H4 (cell line): ENCODE measurements at places on chromosomes 1 and 21. TPM values are rescaled to one million over a fixed set of nuclear protein-coding genes. Genes with fewer than 3 reads are reported as not detected.

GRCh38 chr21:26883768-26884167 lies 38.6 kb upstream of the ADAMTS1 start:
- DNase-seq: no peak

Gene SYNJ1
- total RNA-seq: 5.5 and 8.1 TPM in 2 replicates

Gene NR1I3
- total RNA-seq: not detected in 2 replicates

- DNase-seq: no peak
Observed at GRCh38 chr1:93635614-93636543, 45.8 kb downstream of the BCAR3 start.

Gene KRTAP13-3
- total RNA-seq: not detected in 2 replicates

DNA sequence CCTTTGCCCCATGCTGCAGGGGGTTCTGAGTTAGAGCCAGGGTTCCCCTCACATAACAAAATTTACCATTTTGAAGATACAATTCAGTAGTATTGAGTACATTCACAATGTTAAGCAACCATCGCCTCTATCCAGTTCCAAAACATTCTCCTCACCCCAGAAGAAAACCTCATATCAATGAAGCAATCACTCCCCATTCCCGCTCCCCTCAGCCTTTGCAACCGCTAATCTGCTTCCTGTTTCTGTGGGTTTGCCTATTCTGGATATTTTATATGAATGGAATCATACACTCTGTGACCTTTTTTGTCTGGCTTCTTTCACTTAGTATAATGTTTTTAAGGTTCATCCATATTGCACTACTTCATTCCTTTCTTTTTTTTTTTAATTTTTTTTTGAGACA lies 32.9 kb downstream of the SERINC2 start:
- DNase-seq: no peak

- no peak for DNase-seq
Observed at GRCh38 chr1:159935719-159936272, 9.6 kb downstream of the IGSF9 start.

DNA sequence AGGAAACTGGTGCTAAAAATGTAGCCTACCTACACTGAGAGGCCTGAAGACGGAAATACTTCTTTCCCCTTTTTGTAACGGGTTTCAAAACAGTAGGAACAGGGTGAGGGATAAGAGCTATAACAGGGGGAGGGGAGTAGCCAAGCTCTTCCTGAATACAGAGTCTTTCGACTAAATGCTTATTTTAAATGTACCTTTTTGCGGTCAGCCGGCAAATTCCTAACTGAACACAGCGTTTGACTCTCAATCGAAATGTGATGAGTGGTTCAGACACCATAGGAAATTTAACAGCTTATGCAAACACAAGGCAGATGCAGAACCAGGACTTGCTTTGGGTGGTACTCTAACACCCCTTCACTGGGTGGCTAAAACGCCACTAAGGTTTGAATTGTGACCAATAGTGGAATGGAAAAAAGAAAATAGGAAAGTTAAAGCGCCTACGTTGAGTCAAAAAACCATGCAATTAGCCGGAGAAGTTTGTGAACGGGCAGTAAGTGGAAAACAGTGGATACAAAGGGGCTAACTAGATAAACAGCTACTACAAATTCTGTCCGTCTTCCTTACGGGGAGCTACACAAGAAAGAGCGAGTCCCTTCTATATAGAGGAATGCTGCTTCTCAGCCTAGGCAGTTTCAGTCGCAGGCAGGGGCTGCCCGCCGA lies 1.7 kb downstream of the EGLN1 start:
- no peak for DNase-seq

DNA sequence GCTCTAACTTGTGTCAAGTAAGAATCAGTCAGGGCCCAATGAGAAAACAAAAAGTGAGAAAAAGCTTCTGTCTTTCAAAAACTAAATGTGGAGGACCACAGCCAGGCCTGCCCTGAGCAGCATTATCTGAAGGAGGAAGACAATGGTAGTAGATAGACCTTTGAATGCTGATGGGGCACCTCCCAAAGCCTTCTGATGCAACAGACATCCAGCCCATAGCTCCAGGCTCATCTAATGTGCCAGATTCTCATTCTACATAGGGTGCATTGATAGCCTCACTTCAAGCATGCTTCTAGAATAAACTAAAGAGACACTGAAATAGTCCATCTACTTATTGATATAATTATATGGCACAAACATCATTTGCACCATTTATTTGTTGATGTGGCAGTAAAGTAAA lies 351.6 kb downstream of the HHIPL2 start:
- DNase-seq: no peak

- DNase-seq: no peak
Observed at GRCh38 chr21:35436899-35437298, 387.8 kb upstream of the RUNX1 start.

GRCh38 chr1:193435781-193436180 lies 249.4 kb upstream of the B3GALT2 start:
- no peak for DNase-seq

Gene VASH2
- total RNA-seq: 0.31 and 2.5 TPM in 2 replicates

DNA sequence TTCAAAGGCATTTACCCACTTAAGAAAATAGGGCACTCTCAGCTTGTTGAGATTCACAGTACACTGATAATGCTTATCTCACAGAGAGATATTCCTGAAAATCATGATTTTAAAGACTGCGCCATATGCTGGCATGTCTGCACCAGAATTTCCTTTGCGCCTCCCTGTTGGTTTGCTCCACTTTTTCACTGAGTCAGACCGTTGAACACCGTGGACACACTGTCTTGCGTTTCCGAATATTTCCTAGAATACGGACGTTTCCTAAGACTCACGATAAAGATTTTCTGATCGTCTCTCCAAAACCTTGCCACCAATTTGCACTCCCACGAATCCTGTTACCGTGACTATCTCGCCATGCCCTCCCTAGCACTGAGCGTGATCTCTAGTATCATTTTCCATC lies 497 bp upstream of the C1orf115 start:
- DNase-seq: no peak

DNA sequence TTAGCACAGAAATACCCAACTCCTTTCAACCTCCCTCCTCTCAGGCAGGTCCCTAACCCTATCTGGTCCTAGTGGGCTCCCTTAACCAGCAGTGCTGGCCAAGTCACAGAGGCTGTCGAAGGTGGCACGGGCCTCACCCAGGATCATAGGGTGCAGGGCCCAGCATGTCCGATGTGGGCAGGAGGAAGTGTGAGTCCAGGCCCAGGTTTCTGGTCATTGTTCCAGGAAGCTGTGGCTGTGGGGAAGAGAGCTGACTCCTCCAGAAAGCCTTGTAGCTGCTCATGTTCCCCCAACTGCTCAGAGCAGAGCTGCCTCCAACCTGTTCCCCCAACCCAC lies 2.4 kb downstream of the CCDC17 start:
- no peak for DNase-seq

Gene PPIAL4G
- total RNA-seq: not detected in 2 replicates

GRCh38 chr1:234579967-234580366 lies 30.0 kb downstream of the IRF2BP2 start:
- no peak for DNase-seq

DNA sequence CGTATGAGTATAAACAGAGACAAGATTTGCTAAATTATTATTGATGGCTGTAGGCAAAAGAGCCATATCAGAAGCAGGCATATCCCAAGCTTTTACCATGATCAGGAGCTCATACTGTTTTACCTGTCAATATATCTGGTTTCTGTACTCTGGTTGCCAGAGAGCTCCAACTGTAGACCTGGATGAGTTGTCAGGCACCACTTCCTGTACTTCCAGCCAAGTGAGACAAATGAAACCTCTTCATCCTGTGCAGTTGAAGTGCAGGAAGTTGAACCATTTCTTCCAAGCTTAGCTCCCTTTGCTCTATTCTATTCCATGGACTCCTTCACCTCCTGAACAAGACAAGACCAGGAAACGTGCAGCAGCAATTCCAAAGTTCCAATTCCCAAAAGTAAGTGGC lies 115.6 kb downstream of the ZNF281 start:
- no peak for DNase-seq

- no peak for DNase-seq
Observed at GRCh38 chr1:87039096-87039495, 124.7 kb downstream of the HS2ST1 start.

Gene CLDN19
- not detected in 2 replicates for total RNA-seq

DNA sequence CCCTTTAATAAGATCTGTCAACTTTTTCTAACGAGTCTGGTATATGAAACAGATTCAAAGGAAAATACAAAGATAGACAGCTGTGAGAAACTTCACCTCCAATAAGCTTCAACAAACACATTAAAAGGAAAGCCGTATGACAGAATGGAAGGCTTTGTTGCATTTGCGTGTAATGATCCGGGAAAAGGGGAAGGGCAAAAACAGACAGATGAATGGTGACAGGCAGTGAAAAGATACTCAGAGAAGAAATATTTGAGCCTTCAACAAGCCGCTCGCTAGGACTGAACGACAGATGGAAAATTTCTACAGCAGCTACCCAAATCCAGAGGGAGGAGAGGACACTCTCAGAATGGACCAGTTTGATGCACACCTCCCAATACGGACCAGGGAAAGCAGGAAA lies 14.9 kb downstream of the COPA start:
- DNase-seq: no peak
